ENCODE measurements at places on chromosomes 2 and 18.

- no peak for DNase-seq
Measured at GRCh38 chr2:5287558-5288334, 404.4 kb upstream of the SOX11 start.

- DNase-seq = no peak
Measured at GRCh38 chr2:138766464-138766863, 13.7 kb downstream of the NXPH2 start.

- DNase-seq = no peak
Measured at GRCh38 chr2:241185961-241186360, 2.5 kb upstream of the ANO7 start.

- no peak for DNase-seq
Measured at GRCh38 chr18:13401404-13401803, 182.8 kb downstream of the LDLRAD4 start.

DNA sequence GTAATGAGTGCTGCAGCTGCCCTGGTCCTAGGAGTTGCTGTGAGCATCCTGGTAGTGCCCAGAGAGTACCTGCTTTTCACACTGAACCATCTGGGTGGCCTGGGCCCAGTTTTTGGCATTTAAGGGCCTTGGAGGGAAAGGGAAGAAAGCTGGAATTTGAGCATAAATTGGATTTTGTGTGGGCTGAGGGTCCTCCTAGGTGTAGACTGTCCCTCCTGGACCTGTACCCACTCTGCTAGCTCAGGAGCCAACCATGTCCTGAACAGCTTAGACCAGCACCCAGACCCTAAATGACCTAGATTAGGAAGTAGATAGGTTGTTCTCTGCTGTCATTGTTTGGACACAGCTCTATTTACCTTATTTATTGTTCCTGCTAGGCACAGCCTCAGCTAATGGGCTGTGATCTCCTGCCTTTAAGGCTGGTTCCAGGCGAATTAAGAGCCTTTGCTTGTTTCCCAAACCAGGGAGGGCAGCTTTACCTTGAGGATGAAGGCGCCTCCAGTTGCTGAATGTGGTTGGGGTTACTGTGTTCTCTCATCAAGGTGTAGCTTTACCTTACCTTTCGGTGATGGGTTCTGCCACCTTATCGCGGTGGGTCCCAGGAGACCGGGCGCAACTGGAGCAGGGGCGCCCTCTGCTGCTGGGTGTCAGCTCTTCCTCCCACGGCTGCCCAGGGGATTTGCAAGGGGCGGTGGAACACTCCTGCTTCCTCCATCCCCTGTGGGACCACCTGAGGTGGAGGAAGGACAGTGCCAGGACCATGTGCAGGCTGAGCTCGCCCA lies 34.4 kb downstream of the ITGA6 start:
- peak; percentile 87 for DNase-seq

GRCh38 chr2:239150125-239151011 lies 250.5 kb downstream of the HDAC4 start:
- DNase-seq = no peak

GRCh38 chr2:70947556-70948184 lies 12.0 kb downstream of the ATP6V1B1 start:
- no peak for DNase-seq

DNA sequence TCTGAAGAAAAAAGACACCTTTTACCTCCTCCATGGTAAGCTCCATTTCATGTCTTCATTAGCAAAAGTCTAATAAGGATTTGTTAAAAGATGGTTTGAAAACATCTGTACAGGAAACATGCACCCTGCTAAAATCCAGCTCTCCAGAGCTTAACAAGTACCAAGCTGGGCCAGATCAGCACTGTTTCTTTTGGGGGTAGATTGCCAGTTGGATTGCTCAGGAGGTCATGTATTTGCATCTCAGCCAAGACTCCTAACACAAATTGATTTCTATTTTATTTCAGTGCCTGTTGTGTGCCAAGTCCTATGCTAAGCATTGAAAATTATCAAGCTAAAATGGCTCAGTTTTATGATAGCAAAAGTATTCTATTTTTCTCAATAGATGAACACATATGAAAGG lies 3.4 kb upstream of the TMEM182 start:
- no peak for DNase-seq

DNA sequence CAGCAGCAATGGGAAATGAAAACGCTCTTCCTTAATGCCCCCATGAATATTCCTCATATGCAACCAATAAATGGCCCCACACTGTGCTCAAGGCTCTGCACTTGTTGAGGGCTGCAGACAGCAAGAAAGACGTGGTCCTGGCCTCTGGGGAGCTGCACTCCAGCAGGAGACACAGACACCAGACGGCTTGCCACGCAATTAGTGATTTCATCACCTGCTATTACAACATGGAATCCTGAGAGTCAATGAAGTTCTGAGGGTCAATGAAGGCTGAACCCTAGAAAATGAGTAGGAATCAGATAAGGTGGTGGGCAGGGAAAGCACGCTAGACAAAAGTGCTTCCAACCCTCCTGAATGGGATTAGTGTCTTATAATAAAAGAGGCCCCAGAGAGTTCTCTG lies 18.9 kb downstream of the CREG2 start:
- DNase-seq = no peak

DNA sequence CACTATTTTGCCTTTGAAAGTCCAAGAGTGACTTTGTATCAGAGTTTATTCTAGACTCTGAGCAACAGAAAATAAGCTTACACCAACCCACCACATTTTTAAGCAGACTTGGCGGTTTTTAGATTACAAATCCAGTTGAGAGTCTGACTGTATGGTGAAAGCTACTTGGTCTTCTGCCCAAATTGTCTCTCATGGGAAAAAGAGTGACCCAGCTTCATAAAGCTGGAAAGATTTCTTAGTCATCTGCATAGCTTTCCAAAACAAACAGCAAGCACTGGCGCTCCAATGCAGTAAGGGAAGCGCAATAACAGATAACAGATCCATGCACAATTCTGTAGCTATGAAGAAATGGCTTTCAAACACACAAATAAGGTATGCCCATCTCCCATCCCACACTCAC lies 7.1 kb downstream of the DSG1 start:
- no peak for DNase-seq

- no peak for DNase-seq
Measured at GRCh38 chr2:124402274-124402673, 377.2 kb downstream of the CNTNAP5 start.

DNA sequence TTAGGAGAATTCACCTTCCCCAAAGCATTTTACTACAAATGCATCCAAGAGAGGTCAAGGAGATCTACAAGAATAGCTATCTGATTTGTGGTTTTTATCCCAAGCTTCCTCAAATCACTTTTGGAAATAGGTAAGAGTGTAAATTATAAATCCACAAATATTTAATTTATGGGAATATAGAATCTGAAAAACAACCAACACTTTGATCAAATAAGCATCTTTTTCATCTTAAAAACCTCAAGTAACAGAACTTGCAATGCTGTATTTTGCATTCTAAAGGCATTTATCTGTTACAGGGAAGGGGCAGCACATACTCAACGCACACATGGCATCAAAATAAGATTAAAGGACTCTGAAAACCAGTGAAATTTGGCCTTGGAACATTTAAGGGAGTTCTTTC lies 1.9 kb downstream of the ZNF385B start:
- no peak for DNase-seq

Data from NCI-H526 (cell line).